ELF-1 (cell line): ENCODE measurements at places on chromosomes 1 and 21.

DNA sequence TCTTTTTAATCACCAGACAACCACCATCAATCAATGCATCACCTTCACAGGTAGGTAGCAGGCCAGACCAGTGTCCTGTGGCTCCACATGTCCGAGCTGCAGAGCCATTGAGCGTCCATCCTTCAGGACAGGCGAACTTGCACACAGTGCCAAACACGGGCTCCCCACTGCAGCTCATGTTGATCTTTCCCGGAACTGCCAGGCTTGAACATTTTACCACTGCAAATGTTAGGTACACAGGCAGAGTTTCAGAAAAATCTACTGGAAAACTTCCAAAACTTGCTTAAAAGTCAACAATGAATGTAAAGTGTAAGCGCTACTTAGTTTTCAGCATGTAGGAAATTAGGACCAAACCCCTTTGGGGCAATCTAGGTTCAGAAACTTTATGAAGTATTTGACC, 6.6 kb downstream of the SELE start:
- no peak for DNase-seq

GRCh38 chr21:38443110-38443509, 55.2 kb downstream of the ERG start:
- DNase-seq = no peak

DNA sequence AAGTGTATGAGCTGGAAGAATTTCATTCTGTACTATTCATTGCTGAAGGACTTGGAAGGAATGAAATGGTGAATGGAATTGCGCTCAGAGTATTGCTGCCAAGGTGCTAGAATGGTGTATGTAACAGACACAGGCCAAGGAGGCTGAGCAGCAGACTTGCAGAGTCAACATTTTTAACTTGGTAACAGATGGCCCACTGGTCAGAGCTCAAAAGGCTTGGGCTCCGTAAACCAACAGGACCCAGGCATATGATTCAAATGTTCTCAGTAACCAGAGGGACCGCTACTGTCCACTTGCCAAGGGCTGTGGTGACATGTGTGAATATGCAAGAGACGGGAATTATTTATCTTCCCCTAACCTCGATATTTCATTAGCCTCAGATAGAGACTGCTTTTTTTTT, 28.8 kb upstream of the PTGFRN start:
- DNase-seq = no peak

DNA sequence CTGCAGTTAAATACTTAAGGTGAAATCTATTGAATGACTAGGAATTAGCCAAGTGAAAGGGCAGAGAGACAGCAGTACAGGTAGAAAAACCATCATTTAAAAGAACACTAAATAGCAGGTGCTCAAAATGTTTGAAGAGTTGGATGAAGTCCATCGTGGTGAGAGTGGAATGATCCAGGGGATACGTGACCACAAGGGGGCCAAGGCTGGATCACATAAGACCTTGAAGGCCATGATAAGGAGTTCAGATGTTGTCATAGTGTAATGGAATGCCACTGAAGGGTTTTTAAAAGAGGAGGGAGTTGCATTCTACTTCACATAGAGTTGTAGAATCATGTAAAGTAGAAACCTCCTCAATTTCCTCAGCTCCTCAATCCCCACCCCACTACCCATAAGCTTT, 34.8 kb upstream of the HOOK1 start:
- DNase-seq = no peak

DNA sequence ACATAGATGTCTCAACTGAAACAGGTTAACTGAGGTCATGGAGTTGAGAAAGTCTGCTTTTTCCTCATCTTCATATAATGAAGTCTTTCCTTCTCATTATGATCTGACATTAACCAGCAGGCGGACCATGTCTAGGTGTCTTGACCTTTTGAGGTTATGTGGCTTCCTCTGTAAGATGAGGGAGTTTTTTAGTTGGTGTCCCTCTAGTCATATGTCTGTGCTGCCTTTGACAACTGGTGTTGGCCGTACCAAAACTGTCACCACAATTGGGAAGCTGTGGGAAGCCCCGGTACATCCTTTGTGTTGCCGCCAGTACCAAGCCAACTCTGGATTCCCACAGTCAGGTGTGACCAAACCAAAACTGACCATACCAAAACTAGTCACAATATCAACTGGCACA, 105.1 kb downstream of the PBX1 start:
- no peak for DNase-seq

DNA sequence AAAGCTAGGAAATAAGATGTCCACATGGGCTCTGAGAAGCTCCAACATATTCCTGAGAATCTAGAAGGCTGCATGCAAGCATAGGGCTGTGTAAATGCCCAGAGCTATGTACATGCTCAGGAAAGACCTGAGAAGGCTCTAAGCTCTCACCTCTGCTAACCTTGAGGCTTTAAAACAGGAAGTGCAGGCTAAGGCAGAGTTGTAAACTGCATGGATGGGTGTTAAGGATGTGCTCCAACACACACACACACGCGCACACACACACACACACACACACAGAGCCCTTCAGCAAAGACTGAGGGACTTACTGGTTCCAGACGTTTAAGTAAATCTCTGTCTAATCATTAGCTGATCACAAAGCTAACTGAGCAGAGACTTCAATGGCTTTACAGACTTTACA, 162.9 kb downstream of the TRABD2B start:
- no peak for DNase-seq

DNA sequence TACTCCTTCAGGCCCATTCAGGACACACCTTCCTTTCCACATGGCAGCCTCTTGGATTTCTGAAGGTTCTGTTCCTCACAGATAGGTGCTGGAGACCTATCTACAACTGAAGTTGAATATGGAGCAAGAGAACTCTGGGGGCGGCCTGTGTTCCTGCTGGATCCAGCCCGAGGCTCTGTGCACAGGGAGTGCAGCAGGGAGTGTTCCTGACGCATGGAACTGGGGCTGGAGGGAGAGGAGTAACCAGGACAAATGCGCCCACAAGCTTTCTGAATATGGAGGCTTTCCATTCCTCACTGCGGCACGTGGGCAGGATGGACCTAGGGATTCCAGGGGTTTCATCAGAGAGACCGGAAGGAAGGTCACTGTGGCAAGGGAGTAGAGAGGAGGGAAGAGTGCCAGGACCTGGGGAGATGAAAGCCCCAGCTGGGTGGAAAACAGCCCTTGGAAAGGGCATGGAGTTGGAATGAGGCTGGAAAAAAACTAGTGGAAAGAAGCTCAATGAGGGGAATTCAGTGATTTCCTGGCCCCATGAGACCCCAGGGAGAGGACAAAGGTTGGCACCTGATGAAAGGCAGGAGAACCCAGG, 12.5 kb downstream of the PM20D1 start:
- no peak for DNase-seq

GRCh38 chr1:44581205-44581604, 93.1 kb downstream of the TMEM53 start:
- DNase-seq = no peak

- no peak for DNase-seq
Observed at GRCh38 chr1:246617768-246618167, 51.5 kb downstream of the CNST start.

GRCh38 chr1:9784508-9785133, 39.1 kb downstream of the CLSTN1 start:
- no peak for DNase-seq

DNA sequence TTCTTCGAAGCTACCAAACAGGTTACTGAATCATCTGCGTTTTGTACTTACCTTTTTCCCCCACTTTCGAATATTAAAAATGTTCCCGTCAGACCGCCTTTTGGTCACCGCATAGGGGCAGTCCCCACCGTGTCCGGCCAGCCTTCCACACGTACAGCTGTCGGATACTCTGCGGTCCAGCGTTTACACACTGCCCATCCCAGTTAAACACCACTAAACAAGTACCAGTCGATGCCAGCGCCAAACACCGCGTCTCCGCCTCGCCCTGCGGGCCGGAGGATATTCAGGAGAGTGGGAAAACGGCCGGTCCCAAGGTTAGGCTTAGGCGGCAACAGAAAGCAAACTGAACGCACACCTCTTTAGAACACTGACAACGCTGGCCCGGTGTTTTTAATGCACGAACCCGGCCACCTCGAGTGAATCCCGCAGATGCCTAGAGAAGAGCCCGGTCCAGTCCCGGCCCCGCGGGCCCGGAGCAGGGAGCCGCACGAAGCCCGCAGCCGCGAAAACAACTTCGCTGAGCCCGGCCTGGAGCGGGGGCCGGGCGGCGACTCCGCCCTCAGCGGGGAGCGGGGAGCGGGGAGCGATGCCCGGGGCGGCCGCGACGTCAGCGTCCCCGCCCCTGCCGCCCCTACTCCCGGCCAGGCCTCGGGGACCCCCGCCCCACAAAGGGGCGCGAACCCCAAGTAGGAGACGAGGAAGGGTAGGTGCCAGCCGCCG, 730 bp upstream of the PHF13 start:
- peak; percentile 65 for DNase-seq

- DNase-seq = no peak
Observed at GRCh38 chr1:222223010-222223409, 324.9 kb downstream of the HHIPL2 start.

DNA sequence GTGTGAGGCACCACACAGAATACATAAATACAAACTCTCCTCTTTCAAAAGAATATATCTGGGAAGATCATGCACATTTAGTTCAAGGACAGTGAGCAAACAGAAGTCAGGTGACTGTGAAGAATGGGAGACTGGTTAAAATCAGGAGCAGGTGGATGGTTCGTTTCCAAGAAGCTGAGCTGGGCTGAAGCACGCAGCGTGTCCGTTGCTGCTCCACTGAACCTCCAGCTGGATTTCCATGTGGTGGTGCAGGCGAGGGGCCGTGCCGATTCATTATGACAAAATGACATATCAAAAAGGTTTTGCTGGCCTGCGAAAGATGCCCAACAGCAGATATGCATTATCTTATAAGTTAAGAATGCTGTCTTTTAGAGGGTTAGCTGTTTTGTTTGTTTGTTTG, 66.0 kb downstream of the OLIG1 start:
- DNase-seq = no peak

GRCh38 chr1:44695671-44696070, 21.2 kb downstream of the ARMH1 start:
- no peak for DNase-seq

DNA sequence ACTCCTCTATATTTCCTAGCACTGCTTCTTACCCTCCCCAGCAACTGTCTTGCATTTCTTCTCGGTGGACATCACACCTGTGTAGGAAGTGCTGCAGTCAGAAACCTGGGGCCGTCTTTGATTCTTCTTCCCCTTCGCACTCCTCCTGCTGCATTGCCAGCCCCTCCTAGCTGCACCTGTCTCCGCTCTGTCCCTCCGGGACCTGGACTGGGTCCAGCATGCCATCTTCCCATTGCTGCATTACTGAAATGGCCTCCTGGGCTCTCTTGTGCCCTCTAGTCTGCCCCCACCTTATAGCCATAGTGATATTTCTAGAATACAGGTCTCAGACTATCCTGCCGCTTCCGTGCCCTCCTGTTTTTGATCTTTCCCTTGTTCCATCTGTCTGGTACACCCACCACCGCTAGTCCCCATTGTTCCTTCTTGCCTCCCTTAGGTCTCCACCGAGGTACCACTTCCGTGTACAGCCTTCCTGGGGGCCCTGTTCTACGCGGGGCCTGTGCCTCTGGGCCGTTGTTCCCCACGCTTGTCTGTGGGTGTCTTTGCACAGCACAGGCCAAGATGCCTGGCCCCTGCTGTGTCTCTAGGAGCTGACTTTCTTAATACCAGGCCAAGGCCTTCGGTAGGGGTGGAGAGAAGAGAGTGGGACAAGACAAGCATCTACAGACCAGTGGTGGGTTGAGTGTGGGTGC, 107.6 kb downstream of the GALNT2 start:
- DNase-seq = no peak

- DNase-seq = peak; percentile 57
Observed at GRCh38 chr1:38527373-38527966, 332.1 kb downstream of the RRAGC start.

DNA sequence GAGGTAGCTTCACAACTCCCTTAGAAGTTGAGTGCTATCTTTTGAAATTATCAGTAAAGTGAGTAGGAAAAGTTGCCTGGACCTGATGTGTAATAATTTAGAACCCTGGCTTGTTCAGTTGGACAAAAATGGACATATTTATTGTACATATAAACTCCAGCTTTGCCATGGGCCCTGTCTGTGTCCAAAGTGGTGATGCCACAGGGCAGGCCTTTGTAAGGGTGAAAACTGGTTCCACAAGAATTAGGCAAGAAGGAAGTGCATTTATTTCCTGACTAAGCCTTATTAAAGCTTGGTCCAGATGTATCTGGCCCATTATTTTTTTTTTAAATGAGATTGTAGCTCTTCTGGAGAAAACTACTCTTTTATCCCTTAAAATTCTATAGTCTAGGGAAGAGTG, 47.9 kb downstream of the MACO1 start:
- DNase-seq = no peak

GRCh38 chr1:32362474-32363313, at the start of the genes FAM229A and TSSK3:
TSS of gene FAM229A (minus strand) at chr1:32362485. CDS start at chr1:32362091, 394 bp downstream.
TSS of gene TSSK3 (plus strand) at chr1:32362539. CDS start at chr1:32362702, 163 bp downstream.
- DNase-seq = no peak

GRCh38 chr1:15718199-15718601, 17.9 kb upstream of the SLC25A34 start:
- DNase-seq = no peak

DNA sequence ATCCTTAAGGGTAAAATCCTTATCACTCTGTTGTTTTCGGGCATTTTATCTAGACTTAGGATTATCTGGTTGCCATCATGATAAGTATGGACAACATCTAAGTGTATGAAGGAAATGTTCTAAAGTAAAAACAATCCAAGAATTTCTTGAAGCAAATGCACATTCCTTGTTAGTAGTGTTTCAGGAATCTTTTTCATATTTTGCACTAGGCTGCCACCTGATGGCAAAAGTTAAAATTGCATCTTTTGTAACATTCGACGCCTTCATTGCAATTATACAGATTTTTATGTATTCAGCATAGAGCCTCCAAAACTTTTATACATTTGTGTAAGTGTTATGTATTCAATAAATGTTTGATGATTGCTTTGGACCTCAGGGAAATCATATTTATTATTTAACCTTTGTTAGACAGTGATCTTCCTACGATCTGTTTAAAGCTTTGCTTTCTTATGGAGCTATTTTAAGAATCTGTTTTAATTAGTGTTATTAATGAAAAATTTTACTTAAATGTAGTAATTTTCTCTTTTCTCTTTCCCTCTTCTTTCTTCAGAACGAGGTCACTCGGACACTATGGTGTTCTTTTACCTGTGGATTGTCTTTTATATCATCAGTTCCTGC, 49.4 kb upstream of the KIAA1614 start:
- peak; percentile 12 for DNase-seq

DNA sequence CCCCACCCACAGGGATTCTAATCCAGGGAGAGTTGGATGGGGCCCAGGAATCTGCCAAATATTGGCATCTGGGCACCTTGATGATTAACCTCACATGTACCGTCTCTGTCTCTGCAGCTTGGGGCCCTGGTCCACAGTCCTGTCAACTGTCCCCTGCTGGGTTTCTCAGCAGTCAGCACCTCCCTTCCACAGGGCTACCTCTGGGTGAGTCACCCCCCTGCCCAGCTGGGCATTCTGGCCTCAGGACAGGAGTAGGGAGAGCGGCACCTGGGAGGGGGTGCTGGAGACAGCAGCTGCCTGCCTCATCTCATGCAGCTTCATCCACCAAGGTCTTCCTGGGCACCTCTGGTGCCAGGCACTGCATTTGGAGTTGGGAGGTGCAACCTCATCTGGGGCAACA, 100.6 kb upstream of the ACTL8 start:
- no peak for DNase-seq

GRCh38 chr1:229620876-229621275, 5.0 kb downstream of the TAF5L start:
- DNase-seq = no peak
